ENCODE measurements at places on chromosomes 5 and 9.

GRCh38 chr5:150082889-150083288 lies 3.5 kb downstream of the CSF1R start:
- DNase-seq: no peak

DNA sequence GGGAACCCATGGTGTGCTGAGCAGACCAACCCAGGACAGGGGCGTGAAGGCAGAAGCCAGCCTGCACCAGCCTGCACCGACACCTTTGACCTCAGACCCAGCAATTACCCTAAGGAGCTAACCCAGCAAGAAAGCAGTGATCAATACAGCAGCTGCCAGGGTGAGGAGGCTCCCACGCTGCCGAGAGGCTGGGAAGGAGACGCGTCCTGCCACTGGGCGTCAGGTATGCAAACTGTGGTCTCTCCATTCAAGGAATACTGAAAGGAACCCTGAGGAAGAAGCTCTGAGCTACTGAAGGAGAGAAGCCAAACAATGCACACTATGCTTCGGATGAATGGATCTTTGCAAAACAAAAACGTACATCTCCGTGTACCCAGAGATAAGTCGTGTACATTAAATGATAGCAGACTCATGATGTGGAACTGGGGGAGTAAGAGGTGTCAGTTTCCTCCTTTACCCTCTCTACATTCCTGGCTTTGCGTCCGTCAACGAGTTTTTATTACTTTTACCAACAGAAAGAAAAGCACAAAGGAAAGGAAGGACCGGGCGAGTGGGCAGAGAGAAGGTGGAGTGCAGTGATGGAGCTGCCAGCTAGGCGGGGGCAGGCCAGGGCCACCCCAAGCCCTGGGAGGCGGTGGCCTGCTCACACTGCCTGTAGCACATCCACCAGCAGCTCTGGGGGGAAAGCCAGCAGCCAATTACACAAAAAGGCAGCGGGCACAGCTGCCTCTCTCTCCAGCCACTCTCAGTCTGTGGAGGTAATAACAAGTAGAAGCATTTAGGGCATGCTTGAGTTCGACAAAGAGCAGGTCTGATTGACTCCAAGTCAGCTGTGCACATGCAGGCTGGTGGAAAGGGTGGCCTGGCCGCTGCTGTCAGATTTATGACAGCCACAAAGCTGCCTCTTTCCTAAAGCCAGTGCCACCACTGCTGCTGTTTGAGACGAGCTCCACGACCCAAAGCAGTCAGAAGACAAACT lies 29.3 kb downstream of the RASGEF1C start:
- no peak for DNase-seq

GRCh38 chr5:40983781-40984180 lies 74.5 kb downstream of the C7 start:
- DNase-seq: no peak

- no peak for DNase-seq
These were observed 1.1 kb upstream of the EPB41L4A start for GRCh38 chr5:112419986-112420864.

- no peak for DNase-seq
These were observed 187.1 kb downstream of the ARHGEF28 start for GRCh38 chr5:73812962-73813588.

DNA sequence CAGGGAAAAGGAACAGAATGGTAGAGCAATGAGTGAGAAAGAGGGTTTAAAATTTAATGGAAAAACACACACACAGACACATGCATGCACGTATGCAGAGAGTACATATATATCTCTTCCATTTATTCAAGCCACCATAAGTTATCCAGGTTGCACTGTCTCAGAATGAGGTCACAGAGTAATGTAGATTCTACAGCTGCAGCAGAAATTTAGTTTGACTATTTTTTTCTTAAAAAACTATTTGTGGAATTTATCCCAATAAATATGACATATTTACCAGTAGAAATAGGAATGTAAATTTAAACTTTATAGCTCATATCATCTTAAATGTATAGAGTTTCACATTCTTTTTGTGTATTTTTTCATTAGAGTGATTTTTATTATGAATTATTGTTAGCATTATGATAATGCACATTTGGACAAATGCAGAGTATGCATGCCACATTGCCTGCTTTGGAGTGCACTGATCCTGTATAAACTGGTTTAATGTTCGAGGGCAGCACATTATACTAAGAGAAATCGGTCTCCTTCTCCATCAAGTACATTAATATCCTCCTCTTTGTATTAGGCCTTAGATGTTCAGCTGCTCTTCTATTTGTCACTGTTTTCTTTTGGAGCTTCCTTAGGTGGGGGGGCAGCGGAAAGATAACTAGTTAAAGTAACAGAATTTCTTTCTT lies 216.3 kb upstream of the TARS1 start:
- no peak for DNase-seq

DNA sequence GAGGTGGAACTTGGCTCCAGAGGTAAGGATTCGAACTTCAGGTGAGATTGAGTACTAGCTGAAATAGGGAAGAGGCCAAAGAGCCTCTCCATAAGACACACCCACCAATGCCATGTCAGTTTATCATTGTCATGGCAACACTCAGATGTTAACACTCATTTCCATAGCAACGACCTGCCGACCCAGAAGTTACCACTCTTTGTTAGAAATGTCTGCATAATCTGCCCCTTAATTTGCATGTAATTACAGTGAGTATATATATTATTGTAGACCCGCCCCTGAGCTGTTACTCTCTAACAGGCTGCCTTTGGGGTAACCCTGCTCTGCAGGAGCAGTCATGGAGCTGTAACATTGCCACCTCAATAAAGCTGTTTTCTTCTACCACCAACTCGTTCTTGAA lies 10.2 kb upstream of the NTRK2 start:
- DNase-seq: no peak

- no peak for DNase-seq
These were observed 57.6 kb downstream of the IPPK start for GRCh38 chr9:92612292-92612691.

- DNase-seq: no peak
These were observed 21.5 kb downstream of the PALM2AKAP2 start for GRCh38 chr9:109801484-109801883.

DNA sequence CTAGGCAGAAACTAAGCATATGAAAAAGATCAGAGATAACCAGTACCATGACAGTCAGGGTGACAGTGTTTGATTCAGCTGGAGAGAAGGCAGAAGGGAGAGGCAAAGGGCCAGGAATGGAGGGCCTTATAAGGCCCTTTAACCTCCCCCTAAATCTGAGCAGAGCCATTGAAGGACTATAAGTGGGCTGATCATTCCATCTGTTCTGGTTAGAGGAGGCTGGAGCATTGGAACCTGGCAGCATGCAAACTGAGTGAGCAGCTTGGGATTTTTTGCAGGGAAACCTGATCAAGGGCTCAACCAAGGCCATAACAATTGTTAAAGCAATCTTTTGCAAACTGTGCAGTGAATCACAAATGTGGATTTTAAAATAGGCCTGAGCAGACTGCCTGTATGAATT lies 174.5 kb upstream of the DAP start:
- no peak for DNase-seq

DNA sequence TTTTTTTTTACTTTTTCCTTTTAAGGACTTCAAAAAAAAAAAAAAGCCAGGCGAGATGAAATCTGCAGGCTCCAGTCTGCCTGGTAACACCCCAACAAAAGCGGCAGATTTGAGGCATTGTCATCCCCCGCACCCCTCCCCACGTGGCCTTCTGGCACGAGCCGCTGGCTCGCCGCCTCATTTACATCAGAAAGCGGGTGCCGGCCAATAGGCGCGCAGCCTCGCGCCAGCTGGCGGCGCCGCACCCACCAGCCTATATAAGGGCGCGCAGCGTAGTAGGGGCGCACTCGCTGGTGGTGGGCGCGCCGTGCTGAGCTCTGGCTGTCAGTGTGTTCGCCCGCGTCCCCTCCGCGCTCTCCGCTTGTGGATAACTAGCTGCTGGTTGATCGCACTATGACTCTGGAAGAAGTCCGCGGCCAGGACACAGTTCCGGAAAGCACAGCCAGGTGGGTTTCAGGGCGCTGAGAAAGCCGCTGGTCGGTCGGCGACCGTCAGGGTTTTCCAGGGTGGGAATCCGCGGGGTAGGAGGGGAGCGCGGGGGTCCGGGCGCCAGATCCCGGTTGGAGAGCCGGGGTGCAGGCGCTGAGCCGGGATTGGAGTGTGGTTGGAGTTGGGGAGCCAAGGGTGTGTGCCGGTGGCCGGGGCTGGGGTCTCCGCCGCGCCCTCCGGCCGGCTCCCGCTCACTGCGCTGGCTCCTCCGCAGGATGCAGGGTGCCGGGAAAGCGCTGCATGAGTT lies at the start of gene GADD45G:
Gene GADD45G, plus strand, starts transcription at position 284 of the 736 bp plus-strand sequence. Its CDS starts 110 bp downstream, at position 394.
- no peak for DNase-seq

DNA sequence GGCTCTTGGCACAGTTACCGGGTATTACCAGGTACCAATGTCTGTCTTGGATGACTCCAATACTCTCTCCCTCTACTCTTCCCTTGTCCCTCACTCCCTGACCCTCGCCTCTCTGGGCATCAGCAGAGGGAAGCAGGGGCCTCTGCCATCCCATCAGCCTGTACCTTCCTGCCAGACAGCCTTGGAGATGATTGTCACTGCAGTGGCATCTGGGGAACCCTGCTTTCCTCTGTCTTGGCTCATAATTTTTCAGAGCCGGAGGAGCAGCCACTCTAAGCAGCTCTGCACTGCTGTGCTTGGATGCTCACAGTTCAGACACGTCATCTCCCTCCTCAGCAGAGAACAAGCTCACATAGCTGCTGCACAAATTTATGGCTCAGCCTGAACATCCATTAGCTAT lies 274.1 kb downstream of the SMARCA2 start:
- DNase-seq: no peak

- no peak for DNase-seq
These were observed 29.3 kb upstream of the FAT2 start for GRCh38 chr5:151620461-151620840.

DNA sequence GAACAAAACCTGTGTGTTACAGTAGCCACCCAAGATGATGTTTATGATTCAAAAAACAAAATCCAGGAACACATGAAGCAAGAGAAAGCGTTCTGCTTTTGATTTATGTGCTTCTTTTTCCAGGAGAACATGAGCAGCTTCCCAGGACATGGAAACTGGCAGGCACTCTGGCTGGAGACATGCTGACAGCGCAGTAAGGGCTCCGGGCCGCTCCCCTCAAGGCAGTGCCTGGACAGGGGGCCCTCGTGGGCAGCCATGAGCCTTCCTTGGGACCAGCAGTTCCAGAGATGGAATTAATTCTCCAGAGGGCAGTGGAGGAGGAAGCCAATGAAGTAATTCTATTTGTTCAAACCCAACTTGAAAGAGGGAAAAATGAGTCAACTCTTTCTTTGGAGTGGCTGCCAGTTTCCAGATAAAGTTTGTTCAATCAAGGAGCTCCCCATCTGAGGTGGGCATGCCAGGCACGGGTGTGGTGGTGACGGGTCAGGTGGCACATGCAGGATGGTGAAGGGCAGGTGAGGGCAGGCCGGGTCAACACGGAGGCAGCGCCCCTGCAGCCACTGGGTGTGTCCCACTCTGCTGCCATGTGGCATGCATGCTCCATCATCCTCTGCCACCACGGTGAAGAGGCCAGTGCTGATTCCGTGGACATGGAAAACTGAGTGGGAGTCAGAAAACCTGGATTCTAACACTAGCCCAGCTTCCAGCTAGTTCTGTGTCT lies 83.8 kb downstream of the OTULIN start:
- DNase-seq: no peak
